ENCODE measurements at places on chromosomes 1 and 21. TPM values are rescaled to one million over a fixed set of nuclear protein-coding genes. Genes with fewer than 3 reads are reported as not detected.

The SYT2 gene
- 0.40 TPM for total RNA-seq

- no peaks in the 10 kb centered on the region for H3K27me3 ChIP-seq
- H3K4me1 ChIP-seq: no peaks in the 10 kb centered on the region
- H3K36me3 ChIP-seq: no peaks in the 10 kb centered on the region
- DNase-seq: no peak
Observed at GRCh38 chr1:216154063-216154462, 269.2 kb downstream of the USH2A start.

The HCRTR1 gene
- 0.48 TPM for total RNA-seq

DNA sequence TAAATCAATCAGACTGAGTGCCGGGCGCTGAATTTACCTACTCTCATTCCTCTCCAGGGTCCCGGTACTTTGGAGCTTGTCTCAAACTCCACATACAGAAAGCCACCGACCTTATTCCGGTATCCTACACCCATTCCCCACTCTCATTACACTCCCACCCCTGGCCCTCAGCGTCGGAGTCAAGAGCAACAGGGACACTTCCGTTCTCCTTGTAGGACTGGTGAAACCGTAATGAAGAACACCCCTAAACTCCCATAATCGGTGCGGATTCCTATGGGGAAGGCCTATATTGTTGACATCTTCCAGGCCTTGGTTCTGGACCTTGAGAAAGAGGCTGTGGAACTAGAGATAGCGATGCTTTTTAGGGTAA, 798 bp downstream of the ZBED6 start:
- H3K4me1 ChIP-seq: peaks cover 28% of the 10 kb centered on the region
- DNase-seq: peak; percentile 36
- peak overlapping the region; percentile 97 for H3K27ac ChIP-seq
- H3K36me3 ChIP-seq: no peaks in the 10 kb centered on the region

The CCDC17 gene
- 9.0 TPM for total RNA-seq

GRCh38 chr21:17460094-17460493, 52.7 kb upstream of the CXADR start:
- H3K4me1 ChIP-seq: peaks cover 28% of the 10 kb centered on the region
- no peak overlapping the region for H3K4me3 ChIP-seq
- no peaks in the 10 kb centered on the region for H3K27me3 ChIP-seq

DNA sequence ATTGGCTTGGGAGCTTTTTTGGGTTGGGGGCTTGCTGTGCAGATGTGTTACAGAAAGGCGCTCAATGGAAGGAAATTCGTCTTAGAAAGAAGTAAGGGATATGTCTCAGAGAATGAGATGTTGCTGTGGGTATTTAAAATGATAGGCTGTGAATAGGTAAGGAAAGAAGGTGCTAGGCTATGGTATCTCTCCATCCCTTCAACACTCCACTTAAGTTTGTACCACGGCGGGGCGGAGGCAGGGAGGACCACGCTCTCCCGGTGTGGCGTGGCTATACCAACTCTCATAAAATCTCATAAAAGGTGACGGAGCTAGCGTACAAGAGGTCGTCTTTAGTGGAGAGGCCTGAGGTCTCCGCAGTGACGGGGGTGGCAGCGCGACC, 305 bp upstream of the RPS6KC1 start:
- peaks cover 35% of the 10 kb centered on the region for H3K27me3 ChIP-seq
- peak overlapping the region; percentile 97 for H3K4me3 ChIP-seq
- peak overlapping the region; percentile 76 for H3K27ac ChIP-seq
- peaks cover 17% of the 10 kb centered on the region for H3K4me1 ChIP-seq
- no peaks in the 10 kb centered on the region for H3K36me3 ChIP-seq
